Effector memory CD8-positive, alpha-beta T cell (primary cell): ENCODE measurements at places on chromosomes 6 and 20.
A peak's percentile ranks its signal among the peaks of the same experiment; 100 is the strongest.

DNA sequence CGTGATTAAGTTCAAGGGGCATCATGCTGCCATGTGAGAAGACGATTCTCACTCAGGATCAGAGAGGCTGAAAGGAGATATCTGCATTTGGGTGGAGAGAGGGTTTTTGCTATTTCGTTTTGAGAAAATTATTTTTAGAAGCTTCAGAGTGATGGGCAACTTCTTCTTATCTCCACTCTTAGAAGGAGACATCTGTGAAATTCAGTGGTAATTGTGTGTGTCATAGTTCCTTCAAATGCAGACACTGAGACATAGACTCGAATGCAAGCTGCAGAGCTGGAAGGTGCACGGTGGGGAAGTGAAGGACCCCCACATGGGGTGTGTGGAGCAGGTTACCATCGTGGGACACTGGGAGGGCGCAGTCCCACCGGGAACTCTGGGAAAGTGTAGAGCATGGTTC is 116.8 kb downstream of the PRND start:
- DNase-seq: no peak

DNA sequence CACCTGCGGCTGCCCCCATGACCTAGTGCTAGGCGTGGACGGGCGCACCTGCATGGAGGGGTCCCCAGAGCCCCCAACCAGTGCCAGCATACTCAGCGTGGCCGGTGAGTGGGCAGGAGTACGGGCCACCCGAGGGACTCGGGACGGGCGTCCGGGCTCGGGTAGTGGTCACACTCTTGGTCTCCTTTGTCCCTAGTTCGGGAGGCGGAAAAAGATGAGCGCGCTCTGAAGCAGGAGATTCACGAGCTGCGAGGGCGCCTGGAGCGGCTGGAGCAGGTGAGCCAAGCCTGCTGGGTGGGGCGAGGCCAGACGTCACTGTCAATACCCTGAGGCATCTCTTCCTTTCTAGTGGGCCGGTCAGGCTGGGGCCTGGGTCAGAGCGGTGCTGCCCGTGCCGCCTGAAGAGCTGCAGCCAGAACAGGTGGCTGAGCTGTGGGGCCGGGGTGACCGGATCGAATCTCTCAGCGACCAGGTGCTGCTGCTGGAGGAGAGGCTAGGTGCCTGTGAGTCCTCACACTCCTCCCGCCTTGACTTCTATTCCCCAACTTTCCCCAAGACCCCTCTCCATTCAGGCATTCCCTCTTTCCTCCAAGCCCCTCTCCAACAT is 2.9 kb downstream of the EGFL8 start:
- DNase-seq: no peak

- no peak for DNase-seq
These were observed 46.0 kb downstream of the CAP2 start for GRCh38 chr6:17439243-17439993.

DNA sequence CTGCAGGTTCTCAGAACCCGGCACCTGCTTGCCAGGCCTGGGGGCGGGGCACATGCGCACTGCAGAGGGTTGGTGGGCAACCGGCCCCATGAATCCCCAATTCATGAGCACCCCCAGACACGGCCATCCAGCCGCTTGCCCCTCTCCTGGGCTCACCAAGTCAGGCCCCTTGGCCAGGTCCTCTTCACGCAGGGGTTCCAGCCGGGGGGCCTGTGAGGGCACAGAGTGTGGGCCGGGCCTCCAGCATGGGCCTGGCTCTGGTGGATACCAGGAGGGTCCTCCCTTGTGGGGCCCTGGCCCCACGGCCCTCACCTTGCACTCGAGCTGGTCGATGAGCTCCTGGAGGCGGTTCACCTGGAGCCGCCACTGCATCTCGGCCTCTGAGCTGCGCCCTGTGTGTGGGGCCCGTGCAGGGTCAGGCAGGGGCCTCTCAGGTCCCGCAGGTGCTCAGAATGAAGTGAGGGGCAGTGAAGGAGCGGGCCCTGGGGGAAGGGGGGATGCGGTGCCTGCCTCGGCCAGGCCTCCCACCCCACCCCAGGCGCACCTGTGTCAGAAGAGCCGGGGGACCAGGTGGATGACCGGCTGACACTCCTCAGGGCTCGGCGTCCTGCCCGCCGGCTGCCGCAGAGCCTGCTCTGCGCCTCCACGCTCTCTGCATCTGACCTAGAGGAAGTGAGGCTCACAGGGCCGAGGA is 2.6 kb upstream of the C20orf144 start:
- DNase-seq: no peak

GRCh38 chr6:36615018-36615761 is 21.0 kb downstream of the SRSF3 start:
- DNase-seq: peak; percentile 39

DNA sequence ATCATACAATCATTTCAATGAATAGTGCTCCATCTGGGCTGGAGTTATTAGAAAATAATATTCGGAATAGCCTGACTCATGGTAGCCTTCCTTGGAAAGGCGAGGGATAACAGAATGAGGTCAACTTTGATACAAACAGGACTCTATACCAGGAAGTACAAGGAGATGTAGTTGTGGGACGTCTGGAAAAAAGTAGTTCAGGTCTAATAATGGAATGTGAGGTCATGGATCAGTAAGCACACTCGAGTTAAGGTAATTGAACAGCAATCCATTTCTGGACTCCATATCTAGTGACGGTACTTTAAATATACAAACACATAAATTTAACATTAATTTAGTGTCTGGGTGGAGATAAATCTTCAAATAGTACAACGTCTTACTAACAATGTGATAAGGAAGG is 1204.0 kb upstream of the ADGRB3 start:
- no peak for DNase-seq

DNA sequence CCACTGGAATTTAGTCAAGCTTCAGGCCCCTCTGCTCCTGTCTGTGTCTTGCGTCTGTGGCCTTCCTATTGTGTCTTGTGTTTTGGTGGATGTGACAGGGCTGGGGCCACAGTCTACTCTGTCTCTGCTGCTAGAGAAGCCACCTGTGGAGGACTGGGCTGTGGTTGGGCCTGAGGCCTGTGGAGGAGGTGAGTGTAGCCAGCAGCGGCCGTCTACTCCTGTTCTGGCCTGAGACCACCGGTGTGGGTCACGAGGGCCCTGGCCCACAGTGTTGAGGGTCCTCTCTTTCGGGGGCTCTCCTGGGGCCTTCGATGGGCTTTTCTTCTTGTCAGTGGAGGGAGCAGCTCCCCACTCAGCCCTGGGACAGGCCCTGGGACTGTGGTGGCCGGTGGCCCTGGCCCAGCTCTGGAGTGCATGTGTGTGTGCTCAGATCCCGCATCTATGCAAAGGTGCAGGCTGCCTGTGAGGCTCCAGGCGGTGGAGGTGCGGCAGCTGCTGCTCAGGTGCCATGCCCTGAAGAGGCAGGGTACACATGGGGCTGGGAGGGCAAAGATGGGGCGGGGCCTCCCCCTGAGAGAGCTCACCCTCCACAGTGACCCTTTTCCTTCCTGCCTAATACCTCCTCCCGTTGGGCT is 20.8 kb downstream of the SDCBP2 start:
- DNase-seq: no peak

DNA sequence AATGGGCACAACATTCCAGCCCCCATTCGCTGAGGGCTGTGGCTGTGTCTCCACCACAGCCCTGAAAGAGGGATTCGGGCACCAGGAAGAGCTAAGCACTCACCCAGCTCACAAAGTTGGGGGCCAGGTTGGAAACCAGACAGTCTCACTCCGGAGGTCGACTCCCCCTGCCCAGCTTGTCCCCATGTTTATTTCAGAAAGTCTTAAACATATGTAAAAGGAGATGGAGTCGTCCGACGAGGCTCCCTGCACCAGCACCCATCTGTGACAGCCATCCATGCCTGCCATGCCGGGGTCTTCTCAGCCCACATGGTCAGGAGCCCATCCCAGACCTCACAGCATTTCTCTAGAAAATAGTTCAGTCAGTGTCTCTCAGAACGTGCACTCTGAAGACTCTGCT is 63.6 kb upstream of the STX16 start:
- DNase-seq: no peak

GRCh38 chr20:57380081-57380750 is 11.0 kb upstream of the RBM38 start:
- DNase-seq: no peak

- no peak for DNase-seq
These were observed 562 bp downstream of the TRIM39 start for GRCh38 chr6:30327232-30327746.

GRCh38 chr6:131009790-131010189 is 53.3 kb downstream of the EPB41L2 start:
- no peak for DNase-seq

- no peak for DNase-seq
These were observed 38.6 kb downstream of the FOXP4 start for GRCh38 chr6:41584668-41585205.

DNA sequence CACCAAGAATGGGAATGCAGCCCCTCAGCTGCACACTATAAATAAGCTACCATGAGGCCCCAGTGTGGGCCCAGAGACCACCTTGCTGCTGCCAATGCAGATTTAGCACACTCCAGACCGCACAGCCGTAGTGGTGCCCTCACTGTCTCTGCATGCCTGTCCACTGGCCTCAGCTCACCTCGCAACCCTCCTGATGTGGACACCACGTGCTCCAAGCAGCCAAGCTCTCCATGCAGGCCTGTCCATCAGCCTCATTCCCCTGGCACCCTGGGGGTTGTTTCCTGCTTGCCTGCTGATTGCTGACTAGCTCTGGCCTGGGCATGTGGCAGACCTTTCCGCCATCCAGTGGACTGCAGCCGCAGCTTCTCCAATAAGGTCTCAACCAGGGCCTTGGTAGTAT is 36.2 kb downstream of the ZBTB9 start:
- DNase-seq: no peak

DNA sequence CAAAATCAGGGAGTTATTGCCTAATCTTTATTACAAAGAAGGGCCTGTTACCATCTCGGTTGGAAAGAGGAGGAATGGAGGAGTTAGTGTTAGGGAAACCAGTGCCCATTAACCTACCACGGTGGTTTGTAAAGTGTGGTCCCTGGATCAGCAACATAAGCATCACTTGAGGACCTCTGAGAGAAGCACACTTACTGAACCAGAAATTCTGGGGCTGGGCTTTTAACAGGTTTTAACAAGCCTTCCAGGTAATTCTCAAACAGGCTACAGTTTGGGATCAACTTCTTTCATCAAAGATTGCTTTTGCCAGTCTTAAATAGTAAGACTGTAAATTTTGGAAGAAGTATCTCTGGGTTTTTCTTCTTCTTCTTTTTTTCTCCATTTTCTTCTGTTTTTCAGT is 329.5 kb upstream of the JAG1 start:
- DNase-seq: no peak

DNA sequence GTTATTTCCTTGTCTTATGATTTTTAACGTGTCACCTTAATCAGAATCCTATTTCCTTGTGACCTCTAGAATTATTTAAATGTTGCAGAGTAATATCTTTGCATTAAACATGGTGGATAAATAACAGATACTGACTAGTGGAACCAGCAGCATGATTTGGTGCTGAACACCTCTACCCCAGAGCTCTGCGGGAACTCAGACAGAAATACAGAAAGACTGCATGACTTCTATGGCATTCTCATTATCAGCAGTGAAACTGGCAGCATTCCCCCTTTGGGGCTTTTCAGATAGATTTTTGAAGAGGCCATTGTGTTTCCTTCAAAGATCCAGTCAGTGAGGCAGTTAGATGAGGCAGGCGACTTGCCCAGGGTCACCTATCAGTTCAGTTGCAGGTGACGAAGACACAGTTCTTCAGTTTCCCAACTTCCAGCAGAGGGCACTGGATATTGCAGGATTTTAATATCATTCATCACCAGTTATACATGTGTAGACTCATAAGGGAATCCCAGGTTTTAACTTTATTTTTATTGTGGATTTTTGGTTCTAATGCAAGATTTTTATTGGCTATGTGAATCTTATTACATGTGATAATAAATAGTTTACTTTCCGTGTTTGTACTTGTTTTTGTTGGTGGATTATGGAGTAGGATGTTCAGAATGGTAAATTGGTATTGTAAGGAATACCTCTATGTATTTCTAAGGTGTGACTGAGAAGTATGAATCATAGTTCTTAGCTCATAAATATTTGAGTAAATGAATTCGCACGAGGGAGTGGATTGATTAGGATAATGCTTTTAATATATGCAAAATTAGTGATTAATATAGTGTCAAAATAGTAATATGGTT is 81.3 kb downstream of the AFDN start:
- DNase-seq: no peak

DNA sequence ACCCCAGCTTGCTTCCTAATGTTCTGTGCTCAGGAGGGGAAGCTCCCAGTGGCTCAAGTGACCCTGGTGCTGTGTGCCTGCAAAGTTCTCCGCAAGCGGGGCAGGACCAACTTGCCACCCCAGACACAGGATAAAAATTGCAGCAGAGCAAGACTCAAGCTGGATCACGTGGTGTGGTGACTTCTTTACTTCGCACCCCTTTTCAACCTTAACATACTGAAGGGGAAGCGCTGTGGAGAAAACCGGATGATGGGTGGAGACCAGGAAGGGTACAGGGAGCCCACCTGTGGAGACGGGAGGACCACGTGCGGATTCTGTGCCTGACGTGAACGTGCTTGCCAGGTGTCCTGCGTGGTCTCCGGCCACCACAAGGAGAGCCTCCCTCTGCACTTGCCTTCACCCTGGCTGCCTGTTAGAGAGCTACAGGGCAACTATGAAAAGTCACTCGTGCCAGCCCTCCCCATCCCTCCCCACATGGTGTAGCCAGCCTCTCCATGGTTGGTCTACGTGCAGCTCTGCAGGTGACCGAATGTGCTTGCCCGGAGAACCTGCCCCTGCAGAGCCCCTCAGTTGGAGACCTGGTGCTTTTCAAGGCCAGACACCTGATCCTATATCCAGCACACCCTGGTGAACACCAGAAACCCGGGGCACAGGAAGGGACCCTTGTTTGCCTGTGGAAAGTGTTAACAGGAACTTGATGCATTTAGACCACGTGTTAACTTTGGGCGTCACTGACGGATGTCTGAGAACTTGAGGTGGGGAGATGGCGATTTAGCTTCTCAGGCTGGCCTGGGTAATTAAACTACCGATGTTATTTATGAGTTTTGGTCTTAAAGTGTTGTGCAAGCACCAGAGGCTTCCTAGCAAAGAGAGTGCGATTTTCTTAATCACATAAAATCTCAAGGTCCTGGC is 23.9 kb upstream of the DACT2 start:
- DNase-seq: no peak

DNA sequence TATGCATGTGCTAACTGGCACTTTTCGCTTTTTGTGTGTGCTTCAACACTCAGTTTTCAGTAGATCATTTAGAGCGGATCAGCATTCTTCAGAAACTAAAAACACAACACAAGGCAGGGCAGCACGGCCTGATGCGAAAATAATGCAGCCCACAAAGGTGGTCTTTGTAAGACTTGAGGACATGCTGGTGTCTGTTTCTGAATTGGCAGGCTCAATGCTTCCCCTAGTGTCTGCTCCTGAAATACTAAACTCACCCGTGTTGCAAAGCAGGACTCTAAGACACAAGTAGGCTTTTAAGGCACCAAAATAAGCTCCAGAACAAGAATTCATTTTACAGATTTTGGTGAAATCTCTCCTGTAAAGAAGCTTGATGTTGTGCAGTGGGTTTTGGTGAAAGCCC is 676.5 kb downstream of the TENT5A start:
- no peak for DNase-seq

DNA sequence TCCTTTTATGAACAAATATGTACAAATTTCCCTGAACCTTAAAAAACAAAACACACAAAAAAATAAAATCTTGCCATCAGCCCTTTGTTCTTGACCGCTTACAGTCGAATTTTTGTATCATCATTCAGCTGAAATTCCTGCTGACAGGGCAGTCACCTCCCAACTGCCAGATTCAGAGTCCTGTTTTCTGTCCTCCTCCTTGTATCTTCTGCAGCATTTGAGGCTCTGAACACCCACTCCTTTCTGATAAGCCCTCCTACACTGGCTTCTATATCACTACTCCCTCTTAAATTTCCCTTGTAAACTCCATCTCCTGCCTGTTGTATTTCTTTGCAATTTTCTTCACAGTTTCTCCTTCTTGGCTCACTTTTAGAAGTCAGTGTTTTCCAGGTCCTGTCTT is 77.8 kb upstream of the CCN6 start:
- no peak for DNase-seq
